ENCODE measurements at places on chromosomes 1 and 21.

DNA sequence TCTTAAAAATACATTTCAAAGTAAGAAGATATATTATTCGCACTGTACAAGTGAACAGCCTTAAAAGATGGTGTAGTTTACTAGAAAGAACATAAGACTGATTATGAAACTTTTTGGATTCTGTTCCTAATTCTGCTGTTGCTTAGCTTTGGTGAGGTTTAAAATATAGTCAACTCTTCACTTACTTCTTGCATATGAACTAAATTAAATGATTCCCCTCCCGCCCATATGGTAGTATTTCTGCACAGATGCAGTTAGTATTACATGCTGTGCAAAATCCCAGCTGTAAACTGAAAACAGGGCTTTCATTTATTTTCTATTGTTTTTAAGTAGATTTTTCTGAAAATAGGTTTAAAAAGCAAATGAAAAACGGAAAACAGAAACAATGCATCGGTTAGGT lies 345.4 kb upstream of the NCAM2 start:
- no peak for DNase-seq

DNA sequence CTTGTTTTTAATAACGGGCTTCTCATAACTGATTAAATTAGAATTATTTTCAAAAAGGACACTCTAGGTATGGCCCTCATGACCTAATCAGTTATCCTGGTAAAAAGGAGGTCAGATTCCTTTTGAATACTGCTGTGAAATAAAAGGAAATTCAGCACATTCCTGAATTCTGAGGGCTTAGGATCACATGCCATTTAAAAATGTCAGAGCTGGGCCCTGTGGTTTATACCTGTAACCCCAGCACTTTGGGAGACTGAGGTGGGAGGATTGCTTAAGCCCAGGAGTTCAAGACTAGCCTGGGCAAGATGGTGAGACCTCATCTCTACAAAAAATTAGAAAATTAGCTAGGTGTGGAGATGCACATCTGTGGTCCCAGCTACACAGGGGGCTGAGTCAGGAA lies 18.0 kb upstream of the RABGGTB start:
- no peak for DNase-seq

DNA sequence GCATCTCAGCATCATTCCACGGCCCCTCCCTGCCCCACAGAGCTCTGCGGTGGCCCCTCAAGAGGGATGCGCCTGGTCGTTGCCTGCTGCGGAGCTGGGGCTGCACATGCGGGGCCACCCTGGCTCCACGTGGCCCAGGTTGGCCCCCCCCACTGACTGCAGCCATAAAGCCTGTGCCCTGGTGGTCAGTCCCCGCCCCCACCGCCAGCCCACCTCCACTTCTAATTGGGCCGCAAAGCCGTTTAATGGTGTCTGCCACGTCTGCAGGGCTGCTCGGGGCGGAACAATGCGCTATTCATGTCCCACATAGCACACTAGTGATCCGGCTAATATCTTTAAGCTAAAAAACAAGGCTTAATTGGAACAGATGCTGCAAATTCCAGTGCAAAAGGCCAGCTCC lies 33.5 kb upstream of the ACTRT2 start:
- DNase-seq: peak; percentile 36

DNA sequence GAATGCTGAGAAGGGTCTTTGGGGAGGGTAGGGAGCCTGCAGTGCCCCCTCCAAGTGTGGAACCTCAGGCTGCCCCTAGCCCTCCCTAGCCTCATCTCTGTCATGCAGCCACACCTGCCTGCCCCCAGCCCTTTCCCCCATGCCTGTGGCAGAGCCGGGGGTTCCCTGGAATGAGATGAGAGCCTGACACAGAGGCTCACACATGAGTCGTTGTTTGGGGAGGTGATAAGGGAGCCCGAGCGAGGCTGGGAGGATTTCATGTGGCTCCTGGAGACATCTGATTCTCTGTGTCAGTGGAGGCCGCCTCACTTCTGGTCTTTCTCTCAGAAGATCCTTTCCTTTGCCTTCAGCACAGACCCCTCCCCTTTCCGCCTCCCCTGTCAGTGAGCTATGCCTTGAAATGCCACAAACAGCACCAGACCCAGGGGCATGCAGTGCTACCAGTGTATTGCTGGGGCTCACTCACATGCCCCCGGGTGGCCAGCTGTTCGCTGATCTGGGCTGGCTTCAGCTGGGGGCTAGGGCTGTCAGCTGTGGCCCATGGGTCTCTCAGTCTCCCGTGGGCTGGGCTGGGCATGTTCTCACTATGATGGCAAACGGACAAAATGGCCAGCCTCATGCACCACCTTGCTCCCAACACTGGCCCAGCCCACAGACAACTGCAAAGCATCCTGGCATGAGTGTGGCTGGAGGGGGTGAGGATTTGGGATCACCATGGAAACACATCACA lies 102.6 kb downstream of the AJAP1 start:
- no peak for DNase-seq

DNA sequence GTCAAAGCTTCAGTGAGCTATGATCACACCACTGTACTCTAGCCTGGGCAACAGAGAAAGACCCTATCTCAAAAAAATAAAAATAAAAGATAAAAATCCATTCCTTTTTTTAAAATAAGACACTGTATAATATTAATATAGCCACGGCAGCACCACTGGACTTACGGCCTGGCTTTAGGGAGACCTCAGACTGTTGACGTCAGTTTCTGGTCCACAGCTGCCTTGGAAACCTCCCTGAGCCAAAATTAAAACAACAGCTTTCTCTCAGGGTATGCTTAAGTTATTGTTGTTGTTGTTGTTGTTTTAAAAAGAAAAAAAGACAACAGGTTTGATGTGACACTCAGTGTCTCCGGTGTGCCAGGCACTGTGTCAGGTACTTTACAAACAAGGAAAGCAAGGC lies 42.0 kb downstream of the CAPZB start:
- DNase-seq: no peak

DNA sequence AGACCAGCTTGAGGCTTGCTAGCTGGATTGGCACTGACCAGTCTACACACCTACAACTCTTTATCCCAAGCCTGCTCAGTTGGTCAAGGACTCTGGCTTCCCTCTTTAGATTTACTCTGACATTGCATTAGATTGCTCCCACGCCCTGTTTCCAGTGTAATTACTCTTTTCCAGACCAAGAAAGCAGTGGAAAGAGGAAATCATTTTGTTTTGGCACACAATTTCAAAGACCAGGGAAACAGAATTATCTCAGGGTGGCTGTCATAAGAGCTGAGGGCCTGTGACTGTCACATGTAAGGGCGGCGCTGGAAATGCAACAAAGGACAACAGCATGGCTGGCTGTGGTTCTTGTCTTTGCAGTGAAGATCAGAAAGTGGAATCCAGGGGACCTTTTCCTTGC lies 302.7 kb downstream of the HHAT start:
- DNase-seq: no peak

DNA sequence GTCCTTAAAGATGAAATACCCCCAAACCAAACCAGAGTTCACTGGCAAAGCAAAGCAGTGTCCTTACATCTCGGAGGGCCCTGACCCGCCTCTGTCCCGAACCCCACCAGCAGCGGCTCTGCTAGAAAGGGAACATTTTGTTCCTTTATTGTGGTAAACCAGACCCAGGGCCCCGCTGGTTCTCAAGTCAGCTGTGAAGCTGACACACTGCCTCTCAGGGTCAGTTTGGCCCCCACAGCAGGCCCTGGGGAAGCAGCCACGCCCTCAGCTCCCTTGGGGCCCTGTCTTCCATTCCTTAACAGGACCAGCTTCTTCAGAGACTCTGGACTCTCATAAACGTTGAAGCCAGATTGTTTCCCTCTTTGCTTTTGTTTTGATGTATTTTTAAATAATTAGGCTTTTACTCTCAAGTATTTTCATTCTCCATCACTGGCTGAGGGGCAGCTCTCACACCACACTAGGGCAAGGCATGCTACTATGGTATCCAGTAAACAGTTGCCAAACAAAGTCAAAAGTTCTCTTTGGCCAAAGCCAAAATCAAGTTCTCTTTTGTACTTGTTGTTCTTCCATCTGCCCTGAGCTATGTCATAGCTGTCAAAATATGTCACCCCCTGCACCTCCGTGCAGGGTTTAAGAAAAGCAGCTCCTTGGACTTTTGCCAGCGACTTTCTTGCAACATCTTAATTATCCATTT lies 61.1 kb upstream of the ANGPTL1 start:
- DNase-seq: no peak

DNA sequence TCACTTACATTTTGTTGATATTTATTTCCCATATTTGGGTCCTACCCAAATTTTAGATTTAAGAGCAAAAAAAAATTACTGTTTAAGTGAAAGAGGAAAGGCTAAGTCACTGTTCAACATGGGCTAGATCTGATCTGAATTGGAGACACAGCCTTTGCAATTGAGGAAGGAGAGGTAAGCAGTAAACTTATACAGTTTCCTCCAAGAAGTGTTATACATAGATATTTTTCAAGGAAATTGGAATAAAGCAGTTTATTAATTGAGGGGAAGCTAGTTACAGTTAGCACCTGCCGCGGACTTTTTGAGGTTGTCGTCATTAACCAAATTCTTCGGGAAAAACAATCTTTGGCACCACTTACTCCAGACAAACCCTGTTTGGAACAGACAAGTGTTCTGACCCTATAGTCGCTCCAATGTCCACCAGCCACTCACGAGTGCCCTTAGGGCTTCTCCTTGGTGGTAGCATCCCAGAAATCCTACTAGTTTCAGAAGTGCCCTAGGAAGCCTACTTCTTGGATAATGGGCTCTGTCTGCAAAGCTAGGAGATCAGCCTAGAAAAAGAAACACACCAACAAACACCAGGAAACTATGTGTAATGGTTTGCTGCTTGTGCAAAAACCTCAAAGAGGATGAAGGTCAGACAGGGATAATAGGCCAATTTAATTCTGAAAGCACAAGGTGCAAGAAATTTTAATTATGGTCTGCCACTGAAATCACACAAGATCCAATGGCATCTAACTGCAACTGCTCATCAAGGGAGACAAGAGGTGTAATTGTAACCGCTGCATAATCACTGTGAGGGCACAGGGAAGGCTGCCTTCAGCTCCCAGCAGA lies 2.5 kb downstream of the WLS start:
- no peak for DNase-seq

GRCh38 chr21:39116761-39117439 lies 66.4 kb downstream of the PSMG1 start:
- no peak for DNase-seq

GRCh38 chr1:151011154-151011850 lies 3.1 kb downstream of the PRUNE1 start:
- DNase-seq: no peak

GRCh38 chr1:17193222-17194132 lies 11.5 kb upstream of the PADI1 start:
- no peak for DNase-seq

- DNase-seq: no peak
Measured at GRCh38 chr1:107664982-107665925, 299.7 kb downstream of the VAV3 start.

All from femur (tissue), 1 donor.